ENCODE measurements at places on chromosomes 11 and 22.

- no peak for DNase-seq
These were observed 25.1 kb downstream of the CD6 start for GRCh38 chr11:60996381-60997138.

DNA sequence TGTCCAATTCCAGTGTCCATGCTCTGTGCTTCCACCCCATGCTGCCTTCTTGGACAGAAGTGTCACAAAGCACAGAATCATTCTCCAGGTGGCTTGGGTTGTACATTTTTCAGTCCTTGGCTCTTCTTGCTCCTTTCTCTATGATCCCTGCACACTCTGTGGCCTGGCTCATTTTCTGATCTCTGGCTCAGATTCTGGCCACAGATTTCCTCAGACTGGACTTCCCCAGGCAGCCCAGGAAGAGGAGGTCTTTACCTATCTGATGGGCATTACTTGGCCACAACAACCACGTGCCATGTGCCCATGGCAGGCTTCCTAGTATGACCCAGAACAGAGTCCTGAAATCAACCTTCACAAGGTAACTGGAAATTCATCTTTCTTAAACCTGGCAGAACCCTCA is 27.2 kb downstream of the SYTL2 start:
- no peak for DNase-seq

GRCh38 chr11:986952-987305 is 49.6 kb downstream of the MUC6 start:
- DNase-seq = no peak

DNA sequence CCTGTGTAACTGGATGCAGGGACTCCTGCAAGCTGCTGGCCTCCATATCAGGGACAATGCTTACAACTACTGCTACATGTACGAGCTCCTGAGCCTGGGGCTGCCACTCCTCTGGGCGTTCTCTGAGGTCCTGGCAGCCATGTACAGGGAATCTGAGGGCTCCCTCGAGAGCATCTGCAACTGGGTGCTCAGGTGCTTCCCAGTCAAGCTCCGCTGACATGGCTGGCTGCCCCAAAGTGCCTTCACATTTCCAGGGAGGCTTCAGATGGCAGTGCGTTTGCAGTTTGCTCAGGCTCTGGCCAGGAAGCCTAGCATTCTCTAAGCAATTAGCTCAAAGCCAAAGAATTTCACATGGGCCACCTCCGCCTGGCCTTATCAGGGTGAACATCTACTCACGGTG is 117.4 kb upstream of the PARVA start:
- no peak for DNase-seq
